ENCODE measurements at places on chromosomes 11 and 22. TPM values are rescaled to one million over a fixed set of nuclear protein-coding genes. Genes with fewer than 3 reads are reported as not detected.

Gene RBM14
- polyA plus RNA-seq: 34.2 TPM

Gene RNF169
- 4.8 TPM for polyA plus RNA-seq

Gene OR4A16
- polyA plus RNA-seq: not detected

Gene USP2
- 4.9 TPM for polyA plus RNA-seq

Gene NAALADL1
- polyA plus RNA-seq: 6.0 TPM

Gene NECTIN1
- polyA plus RNA-seq: 89.9 TPM

Gene KCNE3
- 4.6 TPM for polyA plus RNA-seq

Gene OR5D14
- polyA plus RNA-seq: not detected

Measured in esophagus (tissue), 2 donors.